Activated T-cell treated with anti-CD3 and anti-CD28 coated beads for 4 hours (primary cell): ENCODE measurements at places on chromosomes 16 and 17.

DNA sequence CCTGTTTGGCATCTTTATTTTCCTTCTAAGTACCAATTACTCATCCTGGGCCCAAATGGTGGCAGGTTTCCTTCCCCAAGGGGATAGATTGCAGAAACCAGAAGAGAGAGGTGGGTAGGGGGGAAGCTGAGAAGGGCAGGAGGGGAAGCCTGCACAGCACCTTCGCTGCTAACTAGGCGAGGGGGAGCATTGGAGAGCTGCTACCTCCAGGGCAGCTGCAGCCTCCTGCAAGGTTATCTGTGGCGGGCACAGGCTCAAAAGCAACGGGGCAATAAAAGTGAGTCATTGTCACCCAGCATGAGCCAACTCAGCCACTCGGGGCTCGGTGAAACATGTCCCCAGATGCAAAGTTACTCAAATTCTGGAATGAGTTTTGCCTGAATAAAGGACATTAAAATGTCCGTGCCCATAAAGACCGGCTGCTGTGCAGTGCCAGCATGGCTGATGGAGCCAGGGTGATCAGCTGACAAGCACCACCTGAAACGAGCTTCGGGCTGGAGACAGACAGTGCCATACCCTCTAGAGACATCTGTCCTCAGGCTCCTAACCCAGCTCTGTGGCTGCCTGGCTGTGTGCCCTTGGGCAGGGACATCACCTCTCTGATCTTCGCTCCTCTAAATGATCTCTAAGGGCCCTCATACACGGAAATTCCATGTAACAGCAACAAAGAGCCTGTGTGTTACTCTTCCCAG, 68.1 kb upstream of the GRIN2A start:
- no peak for DNase-seq

DNA sequence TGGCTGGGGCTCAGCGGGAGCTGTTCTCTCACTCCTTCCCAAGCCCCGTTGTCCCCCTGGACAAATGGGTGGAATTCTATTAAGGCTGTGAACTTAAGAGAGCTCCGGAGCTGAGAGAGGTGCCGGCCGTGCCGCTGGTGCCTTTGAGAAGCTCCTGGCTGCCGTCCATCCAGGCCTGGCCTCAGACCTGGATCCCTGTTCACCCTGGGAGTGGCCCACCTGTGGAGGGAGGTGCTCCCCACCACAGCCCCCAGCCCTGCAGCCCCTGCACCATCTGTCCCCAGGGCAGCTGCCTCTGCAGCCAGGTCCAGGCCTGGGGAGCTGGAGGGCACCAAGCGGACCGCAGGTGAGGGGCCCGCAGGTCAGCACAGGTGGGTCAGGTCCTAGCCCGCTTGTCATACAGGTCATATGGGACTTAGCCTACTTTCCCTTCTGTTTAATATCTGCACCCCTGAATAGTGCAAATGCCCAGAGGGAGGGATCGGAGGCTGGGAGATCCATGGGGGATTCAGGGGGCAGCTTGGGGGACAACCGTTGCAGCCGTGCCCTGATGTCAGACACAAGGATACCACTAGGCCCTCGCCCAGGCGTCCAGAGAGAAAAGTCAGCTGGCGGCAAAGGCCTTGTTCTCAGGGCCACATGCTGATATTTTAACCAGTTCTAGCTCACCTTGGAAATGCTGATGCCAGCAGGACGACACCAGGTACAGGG, 15.2 kb upstream of the METRNL start:
- no peak for DNase-seq

GRCh38 chr16:81469710-81470535, 25.3 kb downstream of the CMIP start:
- DNase-seq, result no peak

DNA sequence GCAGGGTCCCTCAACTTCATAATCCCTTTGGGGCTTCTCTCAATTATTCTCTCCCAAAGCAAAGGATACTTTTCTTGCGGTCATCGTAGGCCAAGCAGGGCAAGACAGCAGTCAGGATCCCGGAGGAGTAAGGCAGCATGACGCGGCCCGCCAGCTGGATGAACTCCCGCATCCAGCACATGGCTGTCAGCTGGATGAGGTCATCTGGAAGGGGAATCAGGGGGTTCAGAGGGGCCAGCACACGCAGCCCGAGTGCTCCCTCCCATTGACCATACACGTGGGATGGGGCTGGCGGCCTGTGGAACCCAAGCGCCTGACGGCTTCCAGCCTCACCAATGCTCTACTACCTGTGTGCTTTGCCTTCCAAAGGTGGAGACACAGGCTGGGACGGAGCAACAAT, 19.2 kb downstream of the VAC14 start:
- no peak for DNase-seq

DNA sequence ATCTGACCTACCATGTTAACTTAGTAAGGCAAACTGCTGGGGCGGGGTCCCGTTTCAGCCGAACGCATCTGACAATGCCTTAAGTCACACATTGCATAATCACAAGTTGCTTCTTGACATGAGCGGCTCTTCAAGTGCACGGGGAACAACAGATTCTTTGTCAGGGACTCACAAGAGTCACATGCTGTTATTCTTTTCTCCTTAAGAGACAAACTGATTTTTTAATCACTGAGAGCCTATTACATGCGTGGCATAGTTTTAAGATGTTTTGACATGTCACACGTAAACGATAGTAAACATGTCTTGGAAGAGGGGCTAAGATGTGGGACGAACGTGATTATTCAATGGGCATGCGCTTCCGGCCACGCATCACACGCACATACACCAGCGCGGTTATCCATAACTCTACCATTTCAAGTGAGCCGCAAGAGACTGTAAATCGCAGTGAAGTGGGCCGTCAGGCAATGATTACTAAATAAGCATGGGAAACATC, 63.4 kb downstream of the ADCY9 start:
- no peak for DNase-seq

DNA sequence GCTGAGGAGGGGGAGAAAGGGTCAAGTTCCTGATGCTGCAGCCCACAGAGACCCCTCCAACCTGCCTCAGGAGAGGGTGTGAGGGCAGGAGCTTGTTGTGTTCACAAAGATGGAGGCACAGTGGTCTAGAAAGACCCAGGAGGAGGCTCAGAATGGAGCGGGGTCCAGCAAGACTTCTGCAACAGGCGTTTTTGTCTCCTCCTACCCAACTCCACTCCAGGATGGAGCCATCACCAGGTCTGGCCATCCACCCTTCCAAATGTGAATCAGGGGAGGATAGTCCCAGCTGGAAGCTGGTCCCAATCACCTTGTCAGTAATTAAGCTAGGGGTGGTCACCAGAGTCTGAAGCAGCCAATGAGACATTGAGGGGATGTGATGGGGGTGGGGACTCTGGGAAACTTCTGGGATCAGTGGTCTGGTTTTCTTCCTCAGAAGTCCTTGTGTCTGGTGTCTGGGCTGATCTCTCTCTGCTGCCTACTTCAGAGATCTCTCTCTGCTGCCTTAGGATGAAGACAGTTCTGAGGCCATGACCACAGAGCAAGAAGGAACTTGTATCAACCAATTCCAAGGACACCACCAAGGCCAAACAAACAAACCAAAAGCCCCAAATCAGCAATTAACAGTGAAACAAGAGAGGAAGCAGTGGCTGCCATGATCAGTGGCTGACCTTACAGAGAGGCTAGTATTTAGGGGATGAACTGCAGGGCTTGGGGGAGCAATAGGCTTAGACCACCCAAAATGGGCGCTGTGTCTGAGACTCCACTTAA, 14.5 kb downstream of the CD300LB start:
- DNase-seq, result no peak

DNA sequence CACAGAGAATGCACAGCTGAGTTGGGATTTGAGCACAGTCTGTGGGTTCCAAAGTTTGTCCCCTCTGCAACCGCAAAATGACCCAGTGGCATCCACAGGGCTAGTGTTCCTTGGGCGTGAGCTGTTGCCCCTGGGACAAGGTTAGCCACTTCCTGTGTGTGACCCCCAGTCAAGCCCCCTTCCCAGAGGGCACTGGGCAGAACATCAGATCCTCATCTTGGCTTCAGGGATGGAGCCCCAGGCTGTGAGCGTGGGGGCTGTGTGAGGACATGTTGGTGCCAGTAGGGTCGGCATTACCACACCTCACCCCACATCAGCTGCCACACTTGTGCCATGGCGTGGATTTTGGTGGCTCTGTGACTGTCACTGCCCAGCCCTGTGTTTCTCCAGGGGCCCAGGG, 55.3 kb downstream of the USP22 start:
- DNase-seq, result no peak

GRCh38 chr17:9499041-9499440, 76.6 kb downstream of the STX8 start:
- DNase-seq, result no peak

DNA sequence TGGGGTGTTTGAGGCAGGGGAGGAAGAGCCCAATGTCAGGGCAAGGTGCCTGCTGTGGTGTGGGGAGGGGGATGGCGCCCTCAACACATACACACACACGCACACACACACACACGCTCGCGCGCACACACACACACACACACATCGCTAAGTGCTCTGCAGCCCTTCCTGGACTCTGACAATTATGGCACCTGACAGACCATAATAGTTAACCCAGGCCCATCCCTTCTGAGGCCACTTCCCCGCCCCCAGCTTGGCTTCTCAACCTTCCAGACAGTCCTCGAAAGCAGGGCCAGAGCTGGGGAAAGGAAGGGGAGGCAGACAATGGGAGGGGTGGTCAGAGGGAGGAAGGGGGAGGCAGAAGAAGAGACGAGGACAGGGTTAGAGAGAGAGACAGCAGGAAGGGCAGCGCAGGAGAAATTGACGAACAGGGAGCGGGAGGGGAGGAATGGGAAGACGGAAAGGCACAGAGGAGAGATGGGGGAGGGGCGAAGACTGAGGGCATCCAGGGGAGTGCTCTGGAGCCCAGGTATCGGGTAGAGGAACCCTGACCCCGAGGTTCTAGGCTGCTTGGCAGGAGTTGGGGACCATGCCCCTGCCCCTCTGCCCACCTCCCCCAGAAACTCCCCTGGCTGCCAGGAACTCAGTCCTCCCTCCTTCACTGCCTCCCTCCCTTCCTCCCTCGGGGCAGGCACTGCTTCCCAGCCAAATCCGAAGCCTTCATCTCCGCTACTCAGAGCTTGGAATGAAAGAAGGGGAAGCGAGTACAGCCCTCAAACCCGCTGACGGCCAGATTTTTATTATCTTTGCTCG, 4.0 kb downstream of the SRCIN1 start:
- no peak for DNase-seq

- no peak for DNase-seq
Observed at GRCh38 chr17:77740481-77740880, 218.0 kb upstream of the TNRC6C start.

GRCh38 chr17:58210922-58211321, 8.1 kb downstream of the MKS1 start:
- no peak for DNase-seq

DNA sequence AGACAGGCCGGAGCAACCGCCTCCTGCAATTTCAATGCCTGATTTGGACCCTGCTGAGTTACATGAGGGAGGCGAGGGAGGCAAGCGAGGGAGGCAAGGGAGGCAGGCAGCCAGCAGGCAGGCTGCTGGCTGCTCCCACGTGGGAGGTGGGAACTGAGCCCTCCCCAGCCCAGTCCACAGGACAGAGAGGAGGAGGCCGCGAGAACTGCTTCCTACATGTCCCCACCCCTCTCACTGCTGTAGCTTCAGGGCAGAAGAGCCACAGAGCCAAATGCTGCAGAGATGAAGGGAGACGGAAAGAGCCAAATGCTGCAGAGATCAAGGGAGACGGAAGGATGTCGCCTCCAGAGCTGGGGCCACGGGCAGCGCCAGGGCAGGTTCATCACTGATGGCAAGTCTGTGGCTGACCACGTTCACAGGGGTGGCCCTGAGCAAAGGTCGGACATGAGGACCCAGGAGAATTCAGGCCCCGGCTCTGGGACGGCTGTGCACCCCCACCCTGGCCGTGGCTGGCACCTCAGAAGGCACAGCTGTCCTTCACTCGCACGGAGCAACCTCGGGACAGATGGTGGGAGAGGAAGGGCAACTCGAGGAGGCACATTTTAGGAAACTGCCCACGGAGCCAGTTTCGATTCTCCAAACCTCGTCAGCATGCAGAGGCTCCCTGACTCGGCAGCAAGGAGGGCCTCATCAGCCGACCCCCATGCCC, 21.5 kb downstream of the RPH3AL start:
- DNase-seq, result no peak

GRCh38 chr17:52648995-52649394, 490.5 kb upstream of the CA10 start:
- DNase-seq, result no peak

DNA sequence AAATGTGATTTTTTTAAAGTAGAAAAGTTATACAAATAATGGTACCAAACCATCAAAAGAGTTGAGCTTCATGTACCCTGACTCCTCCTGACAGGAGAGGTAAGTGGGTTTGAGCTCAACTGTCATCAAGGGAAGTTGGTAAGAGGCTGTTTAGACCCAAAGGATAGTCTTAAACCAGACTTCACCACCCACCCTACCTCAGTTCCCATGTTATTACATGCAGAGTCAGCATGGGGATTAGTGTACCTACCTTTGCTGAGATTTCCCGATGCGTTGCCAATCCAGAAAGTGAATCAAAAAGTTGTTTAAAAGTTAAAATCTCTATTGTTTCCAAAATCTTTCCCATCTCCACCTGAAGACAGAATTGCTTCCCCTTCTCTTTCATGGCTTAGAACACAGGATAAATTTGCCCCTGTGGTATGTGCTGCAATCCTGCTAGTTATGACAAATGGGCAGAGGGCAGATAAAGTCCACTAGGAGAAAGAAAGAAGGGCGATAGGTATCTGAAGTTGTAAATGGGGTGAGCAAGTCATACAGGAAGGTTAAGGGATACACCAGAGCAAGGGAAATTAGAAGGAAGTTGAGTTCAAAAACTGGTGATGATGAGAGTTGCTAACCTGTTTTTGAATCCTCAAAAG, 72.8 kb downstream of the NEUROD2 start:
- DNase-seq, result no peak

DNA sequence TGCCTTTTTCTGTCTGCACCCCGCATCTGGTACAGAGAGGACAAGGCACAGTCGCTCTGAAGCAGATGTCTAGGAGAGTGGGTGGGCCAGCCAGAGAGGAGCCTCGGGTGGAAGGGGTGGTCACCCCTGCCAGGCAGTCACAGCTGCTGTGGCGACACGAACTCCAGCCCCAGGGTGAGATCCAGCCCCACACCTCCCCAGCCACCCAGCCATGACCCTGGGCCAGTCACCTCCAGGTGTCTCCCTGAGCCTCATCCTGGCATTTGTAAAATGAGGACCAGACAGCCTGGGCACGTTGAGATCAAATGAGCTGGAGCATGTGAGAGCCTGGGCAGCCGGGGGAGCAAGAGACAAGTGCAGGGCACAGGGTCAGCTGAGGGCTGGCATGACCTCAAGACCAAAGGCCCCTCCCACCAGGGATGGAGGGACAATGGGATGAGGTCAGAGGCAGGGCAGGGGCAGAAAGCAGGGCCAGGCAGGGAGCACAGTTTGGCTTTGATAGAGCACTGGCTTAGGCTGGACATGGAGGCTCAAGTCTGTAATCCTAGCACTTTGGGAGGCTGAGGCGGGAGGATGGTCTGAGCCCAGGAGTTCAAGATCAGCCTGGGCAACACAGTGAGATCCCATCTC, 7.7 kb downstream of the ADAM11 start:
- no peak for DNase-seq

- no peak for DNase-seq
Observed at GRCh38 chr16:4159726-4160125, 43.5 kb upstream of the ADCY9 start.
